Common myeloid progenitor, CD34-positive (primary cell): ENCODE measurements at places on chromosomes 7 and 10.

DNA sequence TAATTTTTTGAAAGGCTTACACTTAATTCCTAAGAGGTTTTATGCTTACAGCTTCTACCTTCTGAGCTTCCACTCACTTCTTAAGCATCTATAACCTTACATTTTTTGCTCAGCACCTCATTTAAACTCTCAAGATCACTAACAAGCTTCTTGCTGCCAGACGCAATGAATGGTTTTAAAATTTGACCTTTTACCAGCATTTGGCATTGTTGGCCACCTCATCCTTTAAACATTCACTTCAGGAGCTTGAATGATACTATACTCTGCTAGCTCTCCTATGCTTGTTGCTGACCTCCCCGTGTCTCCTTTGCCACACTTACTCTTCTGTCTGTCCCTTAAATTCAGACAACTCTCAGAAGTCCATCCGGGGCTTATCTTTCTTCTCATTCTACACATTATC lies 37.7 kb upstream of the ODAD2 start:
- no peak for DNase-seq

DNA sequence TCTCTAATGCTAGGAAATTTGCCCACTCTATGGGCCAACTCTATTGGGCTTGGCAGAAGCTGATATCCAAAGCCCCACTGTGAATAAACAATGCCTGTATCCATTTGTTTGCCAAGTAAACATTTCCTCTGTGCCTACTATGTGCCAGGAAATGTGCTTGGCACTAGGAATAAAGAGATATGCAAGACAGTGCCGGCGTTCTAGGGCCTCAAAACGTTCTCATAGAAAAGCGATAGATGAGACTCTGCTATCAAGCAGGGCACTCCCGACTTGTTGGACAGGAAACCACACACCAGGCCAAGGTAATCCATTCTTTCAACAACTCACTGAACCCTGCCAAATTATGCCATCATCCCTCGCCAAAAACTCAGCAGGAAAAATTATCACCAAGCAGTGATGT lies 196.7 kb downstream of the IPMK start:
- DNase-seq: no peak

DNA sequence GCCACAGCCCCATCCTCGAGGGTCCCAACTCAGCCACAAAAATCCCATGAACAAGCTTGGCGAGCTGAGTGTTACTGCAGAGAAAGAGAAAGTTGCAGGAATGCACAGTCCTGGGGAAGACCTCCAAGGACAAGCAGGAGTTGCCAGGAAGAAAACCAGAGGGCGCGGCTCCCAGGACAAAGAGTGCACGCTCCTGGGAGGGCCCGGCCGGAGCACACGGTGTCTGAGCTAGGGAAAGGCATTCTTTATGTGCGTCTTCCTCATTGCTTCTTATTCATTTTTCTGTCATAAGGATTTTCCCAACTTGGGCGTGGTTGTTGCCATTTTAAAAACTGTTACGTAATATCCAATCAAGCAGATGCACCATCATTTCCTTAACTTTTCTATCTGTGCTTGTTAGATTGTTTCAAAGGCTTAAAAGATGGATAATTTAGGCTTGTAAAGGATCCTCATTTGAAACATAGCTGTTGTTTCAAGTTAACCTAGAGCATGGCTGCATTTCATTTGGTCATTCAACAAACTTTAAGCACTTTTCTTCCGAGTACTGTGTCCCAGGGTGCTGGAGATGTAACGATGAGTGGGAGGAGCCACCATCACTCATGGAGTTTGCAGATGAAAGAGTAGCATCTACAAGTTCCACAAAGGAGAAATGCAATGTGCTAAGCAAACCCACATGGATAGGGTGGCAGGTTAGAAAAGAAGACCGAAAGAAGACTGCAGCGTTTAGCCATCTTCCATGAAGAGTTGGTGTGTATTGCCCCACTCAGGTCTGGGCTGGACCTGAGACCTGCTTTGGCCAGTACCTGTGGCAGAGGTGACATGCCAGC lies 5.6 kb upstream of the CNPY1 start:
- DNase-seq: no peak

GRCh38 chr10:12841826-12842225 lies 159.7 kb downstream of the CCDC3 start:
- DNase-seq: no peak

- peak; percentile 98 for DNase-seq
Observed at GRCh38 chr7:43572516-43573049, 10.3 kb upstream of the STK17A start.

GRCh38 chr10:117534321-117535297 lies 7.9 kb upstream of the EMX2 start:
- no peak for DNase-seq
